Fibroblast of upper back skin (primary cell): ENCODE measurements at places on chromosomes 11 and 22.

- DNase-seq, result no peak
Measured at GRCh38 chr22:42924436-42924835, 67.4 kb upstream of the ARFGAP3 start.

- DNase-seq, result no peak
Measured at GRCh38 chr22:40006641-40007040, 11.9 kb downstream of the FAM83F start.

- no peak for DNase-seq
Measured at GRCh38 chr11:7612056-7612660, 61.1 kb downstream of the CYB5R2 start.

GRCh38 chr22:47836957-47837356, 1074.5 kb downstream of the TBC1D22A start:
- peak; percentile 92 for DNase-seq

GRCh38 chr22:48224332-48224731, 1461.9 kb downstream of the TBC1D22A start:
- no peak for DNase-seq

- peak; percentile 33 for DNase-seq
Measured at GRCh38 chr11:10856689-10857458, 979 bp downstream of the ZBED5 start.
